ENCODE measurements at places on chromosomes 7 and 10. TPM values are rescaled to one million over a fixed set of nuclear protein-coding genes. Genes with fewer than 3 reads are reported as not detected.

DNA sequence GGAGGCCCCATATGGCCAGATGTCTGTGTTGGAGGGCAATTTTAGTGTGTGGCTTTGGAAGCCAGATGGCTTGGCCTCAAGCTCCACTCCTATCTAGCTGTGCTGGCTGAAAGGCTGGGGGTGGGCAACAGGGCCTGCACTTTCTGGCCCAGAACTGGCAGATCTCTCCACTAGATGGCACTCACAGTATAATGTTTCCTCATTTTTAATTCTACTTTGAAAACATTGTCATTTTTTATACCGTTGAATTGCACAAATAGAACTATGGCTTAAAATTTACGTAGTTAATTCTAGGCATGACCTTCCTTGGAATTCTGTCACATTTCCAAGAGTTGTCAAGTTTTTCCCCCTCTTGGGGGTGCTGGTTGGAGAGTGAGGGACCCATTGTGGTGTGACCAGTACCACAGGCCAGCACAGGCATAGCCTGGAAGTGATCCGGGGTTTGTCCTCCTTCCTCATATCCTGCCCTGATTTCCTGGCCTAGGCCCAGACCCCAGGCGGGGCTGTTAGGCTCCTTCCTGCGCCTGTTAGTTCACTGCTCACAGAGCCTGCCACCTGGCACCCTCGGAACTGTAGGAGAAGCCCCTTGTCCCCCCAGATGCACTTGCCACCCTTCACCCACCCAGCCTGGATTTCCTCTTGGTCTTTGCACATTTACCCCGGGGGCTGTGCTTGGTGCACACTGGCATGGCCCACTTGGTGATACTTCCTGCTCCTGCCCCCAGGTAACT lies 52.8 kb downstream of the ARHGAP22 start:
- peak; percentile 38 for DNase-seq

DNA sequence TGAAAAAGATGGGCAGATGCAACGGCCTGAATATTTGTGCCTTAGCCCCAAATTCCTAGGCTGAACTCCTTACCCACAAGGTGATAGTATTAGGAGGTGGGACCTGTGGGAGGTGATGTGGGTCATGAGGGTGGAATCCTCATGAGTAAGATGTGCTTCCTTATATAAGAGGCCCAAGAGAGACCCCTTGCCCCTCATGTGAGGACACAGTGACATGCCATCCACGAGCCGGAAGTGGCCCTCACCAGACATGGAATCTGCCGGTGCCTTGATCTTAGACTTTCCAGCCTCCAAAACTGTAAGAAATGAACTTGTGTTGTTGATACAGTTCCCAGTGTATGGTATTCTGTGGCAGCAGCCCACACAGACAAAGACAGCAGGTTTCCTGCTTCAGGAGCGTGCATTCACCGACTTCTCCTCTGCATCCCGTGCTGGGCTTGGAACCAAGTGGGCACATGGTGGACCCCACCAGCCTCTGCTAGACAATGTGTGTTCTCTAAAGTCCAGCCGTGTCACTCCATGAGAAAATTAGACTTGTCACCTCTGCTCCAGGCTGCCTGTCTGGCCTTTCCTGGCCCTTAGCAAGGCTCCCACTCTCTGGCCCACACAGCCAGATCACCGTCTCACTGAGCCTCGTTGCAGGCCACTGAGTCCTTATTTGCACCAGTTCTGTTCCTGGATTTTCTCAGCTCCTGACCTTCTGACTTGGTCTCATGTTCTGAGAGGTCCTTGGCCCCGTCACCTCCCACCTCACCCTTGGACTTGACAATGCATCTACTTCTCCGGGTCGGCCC lies 52.9 kb upstream of the CACUL1 start:
- DNase-seq, result no peak

The CALHM1 gene
- total RNA-seq, result not detected

The WIPF3 gene
- 8.0 TPM for total RNA-seq

DNA sequence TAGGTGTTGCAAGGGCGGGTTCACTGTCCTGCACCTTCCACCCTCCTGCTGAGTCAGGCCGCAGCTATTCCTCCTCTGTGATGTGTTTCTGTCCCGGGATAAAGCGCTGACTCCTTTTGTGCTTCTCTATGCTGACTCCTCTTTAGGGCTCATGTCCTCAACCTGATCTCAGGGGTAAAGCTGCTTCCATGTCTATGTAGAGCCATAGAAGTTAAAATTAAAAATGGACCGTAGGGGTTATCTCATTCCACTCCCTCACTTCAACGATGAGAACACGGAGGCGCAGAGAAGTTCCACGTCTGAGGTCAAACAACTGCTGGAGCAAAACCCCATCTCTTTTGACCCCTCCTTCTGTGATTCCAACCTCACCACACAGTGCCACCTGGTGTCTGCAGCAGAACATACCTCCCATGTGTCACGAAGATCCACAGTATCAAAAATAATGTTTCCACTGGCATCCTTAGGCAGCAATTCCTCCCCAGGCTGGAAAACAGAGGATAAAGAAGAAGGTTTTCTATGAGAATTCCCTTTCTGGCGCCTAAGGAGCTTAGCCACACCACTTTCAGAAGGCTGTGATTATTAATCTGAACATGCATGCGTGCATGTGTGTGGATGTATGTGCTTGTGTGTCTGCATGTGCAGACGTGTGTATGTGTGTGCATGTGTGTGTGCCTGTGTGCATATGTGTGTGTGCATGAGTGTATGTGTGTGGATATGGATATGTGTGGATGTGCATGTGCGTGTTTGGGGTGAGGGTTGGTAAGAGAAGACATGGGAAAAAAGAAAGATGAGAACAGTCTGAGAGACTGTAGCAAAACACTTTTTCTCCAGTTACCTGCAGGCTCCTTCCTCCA lies 81.2 kb upstream of the UCN3 start:
- DNase-seq, result peak; percentile 58

- no peak for DNase-seq
These were observed 23.4 kb downstream of the RPP38 start for GRCh38 chr10:15120523-15120922.

The OIT3 gene
- not detected for total RNA-seq

The PDE6C gene
- total RNA-seq, result not detected

- no peak for DNase-seq
These were observed 727.9 kb upstream of the KCND2 start for GRCh38 chr7:119545118-119545517.

DNA sequence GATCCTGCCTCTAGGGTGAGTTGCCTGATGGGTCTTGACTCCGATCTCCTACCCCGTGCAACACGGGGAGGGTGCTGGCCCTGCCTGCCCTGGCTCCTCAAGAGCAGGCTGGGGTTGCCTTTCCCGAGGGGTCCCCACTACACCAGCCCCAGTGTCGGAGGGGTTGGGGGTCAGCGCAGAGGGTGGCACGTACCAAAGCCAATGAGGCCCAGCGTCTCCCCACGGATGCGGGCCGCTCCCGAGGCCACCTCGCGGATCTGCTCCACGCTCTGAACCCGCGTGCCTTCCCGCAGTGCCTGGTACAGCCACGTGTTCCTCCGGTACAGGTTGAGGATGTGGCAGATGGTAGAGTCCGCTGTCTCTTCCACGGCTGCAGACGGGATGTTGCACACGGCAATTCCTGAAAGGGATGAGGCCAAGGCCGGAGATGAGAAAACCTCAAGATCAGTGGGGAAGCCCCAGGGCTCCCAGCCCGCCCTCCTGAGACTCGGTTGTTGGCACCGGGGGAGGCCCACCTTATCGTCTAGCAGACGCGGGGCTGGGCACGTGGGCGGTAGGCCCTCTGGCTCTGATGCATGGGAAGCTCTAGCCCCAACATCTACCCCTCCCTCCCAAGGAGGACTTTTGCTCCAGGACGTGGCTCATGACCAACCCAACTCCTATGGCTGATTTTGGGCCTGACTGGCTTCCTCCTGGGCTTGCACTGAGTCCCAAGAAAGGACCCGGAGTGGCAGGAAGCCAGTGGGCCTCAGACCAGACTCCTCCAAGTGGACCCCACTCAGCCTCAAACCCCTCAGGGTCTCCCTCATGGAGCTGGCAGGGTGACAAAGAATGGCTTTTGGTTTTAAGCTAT lies 56.1 kb downstream of the ZRANB1 start:
- DNase-seq, result peak; percentile 15

The PON3 gene
- total RNA-seq, result 0.69 TPM

The SPDYE16 gene
- total RNA-seq, result 0.22 TPM

DNA sequence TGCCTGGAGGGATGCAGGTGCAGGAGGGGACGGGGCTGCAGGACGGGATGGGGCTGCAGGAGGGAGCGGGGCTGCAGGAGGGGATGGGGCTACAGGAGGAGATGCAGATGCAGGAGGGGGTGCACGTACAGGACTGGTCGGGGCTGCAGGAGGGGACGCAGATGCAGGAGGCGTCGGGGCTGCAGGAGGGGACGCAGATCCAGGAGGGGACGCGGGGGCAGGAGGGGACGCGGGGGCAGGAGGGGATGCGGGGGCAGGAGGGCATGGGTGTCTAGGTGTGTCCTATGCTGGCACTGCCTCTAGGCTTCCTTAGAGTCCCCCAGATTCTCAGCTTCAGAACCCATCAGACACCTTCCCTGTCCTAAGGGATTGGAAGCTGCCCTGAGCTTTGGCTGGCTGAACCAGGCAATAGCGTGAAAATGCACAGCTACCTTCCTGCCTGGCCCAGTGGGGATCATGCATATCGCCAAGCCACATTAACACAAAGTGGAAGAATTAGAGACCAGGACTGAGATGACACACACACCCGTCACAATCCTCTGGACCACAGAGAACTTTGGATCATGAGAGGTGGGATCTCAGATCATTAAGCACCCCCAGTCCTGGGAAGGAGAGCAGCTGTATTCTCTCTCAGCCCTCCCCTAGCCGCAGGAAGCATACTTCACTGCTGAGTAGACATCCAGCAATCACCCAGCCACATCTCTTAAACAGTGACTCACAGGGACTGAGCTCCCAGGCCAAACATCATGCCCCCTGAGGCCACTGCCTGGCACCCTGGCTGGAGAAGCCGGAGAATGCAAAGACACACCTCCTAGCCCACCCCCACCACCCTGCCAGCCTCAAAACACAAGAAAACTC lies 67.3 kb downstream of the VWA2 start:
- no peak for DNase-seq

DNA sequence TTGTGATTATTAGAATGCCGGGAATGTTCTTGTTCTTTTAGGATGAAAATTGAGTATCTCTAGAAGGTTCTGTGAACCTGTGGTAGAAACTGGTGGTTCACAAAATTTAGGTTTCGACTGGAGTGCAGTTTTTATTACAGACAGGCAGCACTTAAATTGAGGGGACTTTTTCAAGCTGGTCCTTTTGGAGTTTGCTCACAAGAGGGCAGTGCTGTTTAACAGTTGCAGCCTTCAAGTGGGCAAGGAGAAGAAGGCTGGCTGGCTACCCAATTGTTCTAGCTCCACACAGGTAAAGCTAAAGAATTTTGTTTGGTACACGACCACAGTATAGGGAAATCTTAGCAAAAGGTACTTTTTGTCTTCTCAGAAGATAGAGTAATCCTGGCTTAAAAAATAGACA lies 233.6 kb downstream of the SNX13 start:
- DNase-seq, result no peak

- peak; percentile 84 for DNase-seq
These were observed at the start of gene MEOX2 for GRCh38 chr7:15686295-15686956. TSS of gene MEOX2 (minus strand) at chr7:15686683. CDS start at chr7:15686402, 281 bp downstream.

The LIPN gene
- total RNA-seq, result not detected

The SLC18A3 gene
- total RNA-seq, result not detected

DNA sequence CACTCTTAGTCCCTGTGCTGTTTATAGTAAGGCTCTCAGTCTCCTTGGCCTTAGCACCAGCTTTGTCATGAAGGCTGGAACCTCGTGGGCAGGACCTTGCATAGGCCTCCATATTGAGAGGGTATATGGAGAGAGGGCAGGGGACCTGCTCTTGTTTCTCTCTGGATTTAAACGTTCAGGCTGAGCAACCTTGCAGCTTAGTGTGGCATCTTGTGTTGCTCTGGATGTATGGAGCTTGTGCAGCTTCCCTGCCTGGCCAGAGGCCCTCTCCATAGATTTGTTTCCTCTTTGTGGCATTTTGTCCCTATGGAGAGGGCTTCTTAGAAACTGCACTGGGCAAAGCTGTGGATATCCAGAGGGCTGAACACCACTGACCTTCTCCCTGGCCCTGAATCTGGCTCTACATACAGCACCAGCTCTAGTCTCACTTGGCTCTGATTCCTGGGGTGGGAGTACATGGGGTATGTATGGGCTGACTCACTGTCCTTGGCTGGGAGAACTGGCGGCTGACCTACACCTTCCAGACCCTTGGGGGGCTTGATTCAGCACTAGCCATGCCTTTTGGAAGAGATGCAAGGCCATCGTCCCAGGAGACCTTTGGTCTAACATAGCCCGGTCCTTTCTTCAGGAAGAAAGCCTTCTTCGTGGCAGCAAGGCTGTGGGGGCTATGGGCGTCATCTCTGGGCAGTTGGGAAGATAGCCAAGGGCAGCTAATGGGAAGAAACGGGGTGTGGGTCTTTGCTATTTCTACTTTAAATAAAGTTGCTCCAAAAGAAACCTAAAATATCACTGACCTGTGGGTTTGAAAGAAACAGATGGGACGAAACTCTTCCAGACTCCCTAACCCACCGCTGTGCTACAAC lies 30.5 kb downstream of the ITPRIP start:
- no peak for DNase-seq

DNA sequence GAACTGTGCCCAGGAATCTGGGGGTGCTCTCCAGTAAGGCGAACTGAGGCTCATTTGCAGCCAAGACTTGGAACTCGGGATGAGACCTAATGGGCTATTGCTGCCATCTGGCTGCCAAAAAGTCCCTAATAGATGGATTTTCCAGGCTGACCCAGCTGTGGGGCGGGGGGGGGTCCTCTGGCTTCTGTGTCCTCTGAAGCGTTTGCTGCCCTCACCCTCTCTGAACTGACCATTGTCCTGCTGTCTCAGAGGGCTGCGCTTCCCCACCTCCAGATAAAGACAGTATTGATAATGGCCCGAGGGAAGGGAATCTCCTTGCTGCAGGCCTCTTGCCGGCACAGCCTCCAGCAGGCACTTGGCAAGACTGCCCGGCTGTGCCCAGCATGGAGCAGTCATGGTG lies 46.6 kb downstream of the CLEC2L start:
- DNase-seq, result no peak

DNA sequence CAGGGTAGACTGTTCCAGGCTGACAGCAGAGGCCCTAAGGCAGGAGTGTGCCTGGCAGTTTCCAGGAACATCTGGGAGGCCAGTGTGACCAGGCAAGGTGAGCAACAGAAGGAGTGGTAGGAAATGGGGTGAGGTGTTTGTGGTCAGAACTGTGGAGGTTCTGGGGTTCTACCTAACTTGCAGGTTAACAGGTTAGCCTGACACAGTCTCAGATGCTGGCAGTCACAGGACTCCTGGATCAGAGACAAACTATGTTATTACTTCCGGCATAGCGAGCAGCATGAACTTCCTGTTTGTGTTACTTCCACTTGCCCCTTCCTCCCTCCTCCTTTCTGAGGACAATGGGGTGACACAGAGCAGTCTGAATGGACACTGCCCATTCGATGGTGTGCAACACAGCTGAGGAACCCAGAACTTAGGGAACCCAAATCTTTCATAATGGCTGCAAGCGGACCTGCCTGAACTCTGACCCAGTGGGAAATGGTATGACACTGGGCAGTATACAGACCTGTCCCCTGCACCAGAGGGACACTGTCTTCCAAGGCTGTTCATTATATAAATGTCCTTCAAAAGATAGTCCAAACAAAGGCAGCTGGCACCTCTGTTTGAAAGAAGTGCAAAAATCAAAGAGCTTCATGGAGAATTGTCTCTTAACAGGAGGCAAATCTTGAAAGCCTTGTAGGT lies 3.9 kb upstream of the SAR1A start:
- no peak for DNase-seq

The DAGLB gene
- total RNA-seq, result 6.0 TPM

GRCh38 chr7:27123007-27123476 lies 7.5 kb downstream of the HOXA4 start:
- DNase-seq, result no peak

The SPAM1 gene
- not detected for total RNA-seq
